AG04450 (cell line): ENCODE measurements at places on chromosomes 11 and 22.

DNA sequence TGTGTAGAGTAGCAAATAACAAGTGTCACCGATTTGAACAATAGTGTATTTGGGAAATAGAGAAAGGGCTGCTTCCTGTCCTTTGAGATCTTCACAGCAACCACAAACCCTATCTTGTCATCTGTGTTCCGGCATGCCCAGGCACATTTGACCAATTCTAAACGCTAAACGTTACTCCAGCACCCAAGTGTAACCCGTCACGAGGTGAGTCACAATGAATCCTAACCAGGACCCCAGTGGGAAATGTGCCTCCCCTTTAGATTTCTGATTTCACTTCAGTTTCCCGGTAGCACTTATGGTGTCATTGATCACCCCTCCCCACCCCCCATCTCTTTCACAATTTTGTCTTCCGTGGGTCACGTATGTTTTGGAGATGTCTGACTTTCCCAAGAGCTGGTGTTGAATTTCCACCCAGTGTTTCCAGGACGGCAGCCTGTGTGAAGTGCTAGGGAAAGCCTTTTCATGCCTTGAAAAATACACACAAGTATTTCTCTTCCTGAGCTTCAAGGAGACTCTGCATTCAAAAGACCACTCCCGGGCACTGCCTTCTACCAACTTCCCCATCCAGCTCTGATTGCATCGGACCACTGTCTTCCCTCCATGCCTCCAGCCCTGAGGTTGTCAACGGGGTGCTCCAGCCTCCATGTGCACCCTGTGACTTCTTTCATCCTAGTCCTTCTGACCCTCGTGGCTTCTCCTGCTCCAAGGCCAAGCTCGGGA lies 10.5 kb upstream of the C11orf24 start:
- DNase-seq = no peak

DNA sequence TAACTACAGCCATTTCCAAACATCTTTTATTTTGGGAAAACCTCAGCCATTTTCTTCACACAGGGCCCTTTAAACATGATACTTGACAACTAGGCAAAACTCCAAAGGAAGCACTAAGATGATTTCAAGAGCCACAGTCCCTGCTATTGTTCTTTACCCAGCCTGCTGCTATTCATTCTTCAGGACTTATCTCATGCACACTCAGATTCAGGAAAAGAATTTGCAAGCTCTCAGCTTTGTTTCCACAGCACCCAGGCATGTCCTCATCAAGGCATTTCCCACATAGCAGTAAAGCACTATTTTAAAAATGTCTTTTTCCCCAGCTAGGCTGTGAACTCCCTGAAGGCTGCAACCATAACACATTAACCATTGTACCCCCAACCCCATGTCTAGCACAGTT lies 609.3 kb upstream of the CCDC90B start:
- no peak for DNase-seq

- no peak for DNase-seq
Measured at GRCh38 chr11:10779086-10779485, 28.0 kb downstream of the CTR9 start.

- no peak for DNase-seq
Measured at GRCh38 chr11:132072858-132073211, 702.4 kb downstream of the NTM start.

DNA sequence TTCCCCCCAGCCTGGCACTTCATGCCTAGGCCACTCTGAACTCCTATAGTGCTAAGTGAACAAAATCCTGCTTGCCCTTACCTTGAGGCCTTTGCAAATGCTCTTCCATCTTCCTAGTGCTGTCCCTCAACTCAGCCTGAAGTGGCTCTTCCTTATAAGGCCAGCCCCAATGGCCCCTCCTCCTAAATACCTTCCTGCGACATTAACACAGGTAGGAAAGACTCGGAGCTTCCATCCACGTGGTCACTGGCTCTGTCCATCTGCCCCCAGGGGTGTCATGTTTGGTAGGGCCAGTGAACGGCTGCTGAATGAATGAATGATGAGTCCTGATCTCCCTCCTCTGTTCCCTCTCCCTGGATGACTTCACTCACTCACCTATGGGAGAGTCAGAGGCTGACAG lies 4.2 kb downstream of the PDE2A start:
- no peak for DNase-seq

- no peak for DNase-seq
Measured at GRCh38 chr11:34358258-34358727, 483 bp upstream of the ABTB2 start.
